NCI-H510A treated with DMSO at 0.1 percent for 48 hours (cell line): ENCODE measurements at places on chromosomes 6 and 20.

GRCh38 chr6:118843685-118844390 lies 50.1 kb upstream of the ASF1A start:
- no peak for DNase-seq

DNA sequence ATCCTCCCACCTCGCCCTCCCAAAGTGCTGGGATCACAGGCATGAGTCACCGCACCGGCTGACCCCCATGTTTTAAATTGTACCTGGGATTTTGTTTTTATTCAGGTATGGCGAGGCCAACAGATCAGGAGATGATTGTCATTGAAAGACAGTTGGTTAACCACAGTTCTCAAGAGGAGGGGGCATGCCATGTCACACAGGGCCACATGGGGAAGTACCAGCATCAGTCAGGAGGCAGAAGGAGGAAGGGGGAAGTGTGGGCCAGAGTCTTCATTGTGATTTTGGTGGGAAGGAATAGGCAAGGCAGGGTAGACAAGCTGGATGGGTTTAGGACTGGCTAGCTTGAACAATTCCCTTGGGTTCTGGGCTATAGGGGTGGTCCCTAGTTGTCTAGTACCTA lies 9.9 kb upstream of the MMP9 start:
- no peak for DNase-seq

- DNase-seq: no peak
Observed at GRCh38 chr6:28597217-28597835, 71.6 kb downstream of the GPX5 start.

DNA sequence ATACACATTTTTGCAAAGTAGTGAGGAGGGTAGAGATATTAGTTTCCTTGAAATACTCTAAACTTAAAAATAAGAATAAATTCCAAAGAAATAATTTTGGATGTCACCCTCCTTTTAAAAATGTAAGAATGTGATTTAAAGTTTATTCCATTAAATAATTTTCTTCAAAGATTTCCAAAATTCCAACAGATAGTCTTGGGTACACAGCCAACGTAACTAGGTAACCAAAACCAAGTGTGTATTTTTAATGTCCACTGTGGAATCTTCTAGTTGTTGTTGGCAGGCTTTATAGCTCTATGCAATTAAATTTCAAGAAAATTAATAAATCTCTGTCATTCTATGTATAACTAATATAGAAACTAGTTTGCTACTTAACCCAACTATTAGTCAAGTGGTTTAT lies 101.3 kb downstream of the COL21A1 start:
- no peak for DNase-seq

GRCh38 chr6:19180348-19181072 lies 656.7 kb upstream of the ID4 start:
- DNase-seq: no peak

- no peak for DNase-seq
Observed at GRCh38 chr20:61980647-61981583, 84.8 kb downstream of the TAF4 start.

DNA sequence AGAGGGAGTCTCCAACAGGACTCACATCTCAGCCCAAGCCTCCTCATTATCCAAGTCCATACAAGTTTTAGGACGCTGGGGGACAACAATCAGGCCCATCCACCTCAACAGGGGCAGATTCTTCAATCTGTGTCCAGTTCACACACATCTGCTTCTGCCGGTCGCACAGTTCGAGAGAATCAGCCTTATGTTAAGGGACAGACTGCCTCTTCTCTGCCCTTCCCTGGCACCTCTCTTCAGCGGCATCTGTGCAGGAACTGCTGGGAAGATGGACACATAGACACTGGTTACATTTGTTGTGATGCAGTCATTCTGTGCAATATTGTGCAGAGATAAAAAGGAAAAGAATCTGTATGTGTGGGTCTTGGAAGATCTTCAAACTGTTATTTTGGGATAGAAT lies 21.0 kb downstream of the ULBP1 start:
- no peak for DNase-seq

DNA sequence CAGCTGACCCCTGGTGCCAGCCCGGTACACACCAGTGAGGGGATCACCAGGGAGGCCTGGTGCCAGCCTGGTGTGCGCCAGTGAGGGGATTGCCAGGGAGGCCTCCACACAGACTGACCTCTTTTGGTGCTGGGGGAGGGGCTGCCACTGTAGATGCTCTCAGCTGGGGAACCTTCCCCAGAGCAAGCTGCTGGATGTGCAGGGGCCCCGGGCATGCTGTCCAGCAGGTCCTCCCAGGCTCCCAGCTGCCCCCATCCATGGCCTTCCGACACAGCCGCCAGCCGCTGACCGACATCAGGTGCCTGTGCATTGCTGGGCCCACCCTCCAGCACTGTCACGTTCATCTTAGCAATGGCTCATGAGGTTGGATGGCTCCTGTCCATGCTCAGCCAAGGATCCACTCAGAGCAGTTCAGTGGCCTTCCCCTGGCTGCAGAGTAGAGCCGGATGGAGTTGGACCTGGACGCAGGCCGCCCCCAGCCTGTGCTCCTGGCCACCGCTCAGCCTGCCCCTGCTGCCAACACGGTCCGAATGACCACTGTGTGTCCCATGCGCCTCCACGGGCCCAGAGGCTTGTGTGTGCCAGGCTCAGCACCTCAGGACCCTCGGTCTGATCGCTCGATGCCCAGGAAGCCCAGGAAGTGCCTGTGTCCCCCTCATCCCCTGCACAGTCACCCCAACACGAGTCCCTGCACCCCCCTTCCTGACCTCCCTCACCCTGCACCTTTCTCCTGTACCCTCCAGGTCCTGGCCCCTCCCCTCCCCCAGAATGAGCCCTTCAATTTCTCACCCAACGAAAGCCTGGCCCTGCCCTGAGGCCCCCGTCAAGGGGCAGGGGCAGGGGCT lies 95.7 kb downstream of the YTHDF1 start:
- DNase-seq: no peak

DNA sequence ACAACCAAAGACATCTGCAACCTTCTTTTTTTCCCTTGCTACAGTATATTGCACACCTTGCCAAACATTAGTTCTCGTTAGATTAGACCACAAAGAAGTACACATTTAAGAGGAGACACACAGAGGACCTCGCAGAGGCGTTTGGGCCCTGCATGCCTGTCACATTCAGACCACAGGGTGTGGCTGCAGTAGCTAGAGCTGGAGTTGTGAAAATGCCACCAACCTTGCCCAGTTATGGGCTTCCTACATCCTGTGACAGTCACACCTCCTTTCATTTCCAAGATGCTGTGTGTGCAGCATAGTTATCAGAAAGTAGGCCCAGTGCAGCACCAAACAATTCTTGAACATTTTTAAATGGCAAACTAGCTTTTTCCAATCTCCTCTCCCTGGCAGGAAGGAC lies 2.4 kb downstream of the SYNE1 start:
- no peak for DNase-seq

DNA sequence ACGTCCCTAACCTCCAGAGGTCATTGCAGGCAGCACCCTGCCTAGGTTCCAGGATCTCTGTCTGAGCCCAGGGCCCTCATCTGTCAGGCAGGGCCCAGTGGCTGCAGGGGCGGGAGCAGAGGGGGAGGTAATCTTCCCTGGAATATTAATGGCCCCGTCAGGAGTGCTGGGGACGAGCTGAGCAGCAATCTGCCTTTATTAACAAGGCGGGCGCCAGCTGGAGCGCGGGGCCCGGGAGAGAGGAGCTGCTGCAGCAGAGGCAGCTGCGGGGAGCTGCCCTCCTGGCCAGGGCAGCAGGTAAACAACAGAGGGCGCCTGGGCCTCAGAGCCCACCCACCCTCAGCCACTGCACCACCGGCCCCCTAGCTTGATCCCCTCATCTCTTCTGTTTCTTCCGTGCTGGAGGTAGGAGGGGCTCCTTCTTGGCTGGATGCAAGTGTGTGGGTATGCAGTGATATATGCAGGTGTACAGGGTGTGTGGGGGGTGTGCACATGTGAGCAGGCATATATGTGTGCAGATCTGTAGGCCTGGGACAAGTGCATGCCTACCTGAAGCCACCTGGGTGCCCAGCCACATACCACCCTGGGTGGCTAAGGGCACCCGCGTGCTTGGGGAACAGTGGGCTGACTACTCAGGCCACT lies 131.8 kb upstream of the MLN start:
- peak; percentile 77 for DNase-seq
